ENCODE measurements at places on chromosomes 11 and 22.

DNA sequence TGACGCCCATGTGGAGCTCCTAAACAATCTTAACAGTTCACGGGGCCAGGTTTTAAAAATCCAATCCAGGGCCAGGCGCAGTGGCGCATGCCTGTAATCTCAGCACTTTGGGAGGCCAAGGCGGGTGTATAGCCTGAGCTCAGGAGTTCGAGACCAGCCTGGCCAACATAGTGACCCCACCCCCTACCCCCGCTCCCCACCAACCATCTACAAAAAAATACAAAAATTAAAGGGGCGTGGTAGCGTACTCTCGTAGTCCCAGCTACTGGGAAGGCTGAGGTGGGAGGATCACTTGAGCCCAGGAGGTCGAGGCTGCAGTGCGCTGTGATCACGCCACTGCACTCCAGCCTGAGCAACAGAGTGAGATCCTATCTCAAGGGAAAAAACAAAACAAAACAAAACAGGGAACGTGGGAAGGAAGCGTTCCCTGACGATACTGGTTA, 689 bp upstream of the SART1 start:
- no peak for DNase-seq

- DNase-seq: no peak
These were observed 24.8 kb downstream of the YPEL4 start for GRCh38 chr11:57624864-57625263.

- no peak for DNase-seq
These were observed 2.9 kb downstream of the YDJC start for GRCh38 chr22:21626735-21627469.

DNA sequence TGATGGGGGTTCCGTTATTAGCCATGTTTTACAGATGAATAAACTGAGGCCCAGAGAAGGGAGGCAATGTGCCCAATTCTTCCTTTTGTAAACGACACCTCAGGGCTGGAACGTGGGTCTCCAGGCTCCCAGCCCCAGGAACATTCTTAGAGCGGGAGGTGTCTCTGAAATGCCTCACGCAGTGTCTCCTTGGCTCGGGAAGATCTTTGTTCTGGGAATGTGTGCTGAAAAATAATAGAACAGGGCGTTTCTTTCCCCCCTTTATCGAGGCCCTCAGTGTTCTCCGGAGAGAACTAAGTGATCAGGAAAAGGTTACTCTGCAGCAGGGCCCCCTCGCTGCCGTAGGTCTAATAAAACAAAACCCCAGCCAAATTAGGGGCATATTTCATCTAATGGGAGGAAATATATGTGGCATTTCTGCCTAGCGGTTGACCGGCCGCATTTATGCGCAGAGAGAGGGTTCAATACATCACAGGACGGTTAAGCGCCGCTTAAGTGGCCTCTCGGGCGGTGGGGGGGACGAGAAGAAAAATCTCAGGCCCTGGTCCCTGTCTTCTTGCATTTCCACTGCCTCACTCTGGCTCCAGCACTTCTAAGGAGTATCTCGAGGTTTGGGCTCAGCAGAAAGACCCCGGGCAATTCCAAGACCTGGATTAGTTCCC, 564.3 kb downstream of the MN1 start:
- DNase-seq: no peak

DNA sequence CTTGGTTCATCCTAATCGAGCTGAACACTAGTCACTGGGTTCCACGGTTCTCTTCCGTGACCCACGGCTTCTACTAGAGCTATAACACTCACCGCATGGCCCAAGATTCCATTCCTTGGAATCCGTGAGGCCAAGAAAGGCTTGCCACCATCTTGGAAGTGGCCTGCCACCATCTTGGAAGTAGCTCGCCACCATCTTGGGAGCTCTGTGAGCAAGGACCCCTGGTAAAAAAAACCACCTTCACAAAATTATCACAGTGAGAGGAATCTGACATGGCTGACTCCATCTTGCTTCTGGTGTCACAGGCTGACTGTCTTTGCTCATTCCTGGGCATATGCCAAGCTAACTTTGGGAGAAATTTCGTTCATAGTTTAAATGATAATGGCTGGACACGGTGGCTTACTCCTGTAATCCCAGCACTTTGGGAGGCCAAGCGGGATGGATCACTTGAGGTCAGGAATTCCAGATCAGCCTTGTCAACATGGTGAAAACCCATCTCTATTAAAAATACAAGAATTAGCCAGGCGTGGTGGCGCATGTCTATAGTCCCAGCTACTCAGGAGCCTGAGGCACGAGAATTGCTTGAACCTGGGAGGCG, 18.9 kb upstream of the KCTD14 start:
- no peak for DNase-seq

DNA sequence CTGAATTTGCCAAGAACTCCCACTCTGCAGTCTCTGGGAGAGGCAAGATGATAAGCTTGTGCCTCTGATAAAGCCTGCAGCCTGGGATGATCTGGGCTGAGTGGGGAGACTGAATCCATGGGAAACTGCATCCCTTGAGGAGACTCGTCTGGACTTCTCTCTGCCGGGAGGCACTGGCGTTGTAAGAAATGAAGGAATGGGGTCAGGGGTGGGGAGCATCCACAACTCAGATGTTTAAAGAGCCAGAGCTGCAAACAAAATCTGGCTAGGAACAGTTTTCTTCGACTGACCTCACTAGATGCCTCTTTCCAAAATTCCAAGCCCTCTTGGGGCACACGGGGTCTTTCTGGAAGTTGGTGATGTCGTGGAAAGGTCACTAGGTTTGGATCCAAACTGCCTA, 64.4 kb downstream of the SPON1 start:
- DNase-seq: no peak

GRCh38 chr11:73283276-73284000, 11.3 kb downstream of the P2RY6 start:
- no peak for DNase-seq

DNA sequence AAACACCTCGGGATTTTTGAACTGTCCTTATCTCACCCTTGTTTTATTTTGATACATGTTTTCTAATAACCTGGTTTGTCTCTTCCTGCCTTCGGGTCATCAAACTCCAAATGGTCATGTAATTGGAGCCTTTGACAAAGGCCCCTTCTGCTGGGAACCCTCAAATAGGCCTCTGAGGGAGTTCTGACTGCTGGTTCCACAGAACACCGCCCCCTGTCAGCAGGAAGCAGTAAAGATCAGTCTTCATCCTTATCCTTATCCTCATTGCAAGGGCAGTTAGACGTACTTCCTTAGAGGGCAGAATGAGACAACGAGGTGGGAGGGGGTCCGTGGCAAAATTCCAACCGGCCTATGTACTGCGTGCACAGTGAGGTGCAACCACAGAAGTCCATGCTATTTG, 12.1 kb downstream of the TRIM51 start:
- no peak for DNase-seq

DNA sequence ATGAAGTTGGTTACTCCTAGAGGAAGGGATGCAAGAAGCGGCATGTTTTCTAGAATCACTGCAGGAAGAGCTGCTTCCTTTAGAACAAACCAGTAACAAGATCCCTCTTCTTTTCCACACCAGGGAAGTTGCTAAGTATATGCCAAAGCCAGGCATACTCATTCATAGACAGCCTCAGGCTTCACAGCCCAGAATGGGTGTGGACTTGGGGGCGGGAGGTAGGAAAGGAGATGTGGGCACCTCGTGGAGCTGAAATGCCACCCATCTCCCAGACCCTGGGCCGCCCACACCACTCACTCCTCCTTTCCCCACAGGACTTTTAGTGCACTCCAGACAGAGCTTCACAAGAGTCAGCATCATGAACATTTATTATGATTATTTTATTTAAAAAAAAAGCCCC, 16.0 kb upstream of the TMEM121B start:
- DNase-seq: no peak

DNA sequence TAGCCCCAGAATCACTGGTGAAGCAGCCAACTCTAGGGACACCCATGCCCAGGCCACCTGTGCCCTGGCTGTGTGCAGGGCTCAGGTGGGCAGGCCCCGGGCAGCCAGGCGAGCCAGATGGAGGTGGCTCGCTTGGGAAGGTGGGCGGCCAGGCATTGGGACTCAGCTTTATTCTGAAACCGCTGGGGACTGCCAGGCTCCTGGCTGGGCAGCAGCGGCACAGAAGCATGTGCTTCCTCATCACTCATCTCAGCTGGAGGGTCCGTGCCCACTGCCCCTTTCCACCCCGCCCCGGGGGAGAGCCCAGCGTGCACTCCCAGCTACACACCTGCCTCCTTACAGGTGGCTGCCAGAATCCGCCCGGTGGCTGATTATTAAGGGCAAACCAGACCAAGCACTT, 27.1 kb upstream of the SLC22A12 start:
- no peak for DNase-seq

- DNase-seq: peak; percentile 88
These were observed 52.7 kb upstream of the CCND1 start for GRCh38 chr11:69588270-69588669.

GRCh38 chr11:93904716-93905115, 54.3 kb upstream of the VSTM5 start:
- no peak for DNase-seq

DNA sequence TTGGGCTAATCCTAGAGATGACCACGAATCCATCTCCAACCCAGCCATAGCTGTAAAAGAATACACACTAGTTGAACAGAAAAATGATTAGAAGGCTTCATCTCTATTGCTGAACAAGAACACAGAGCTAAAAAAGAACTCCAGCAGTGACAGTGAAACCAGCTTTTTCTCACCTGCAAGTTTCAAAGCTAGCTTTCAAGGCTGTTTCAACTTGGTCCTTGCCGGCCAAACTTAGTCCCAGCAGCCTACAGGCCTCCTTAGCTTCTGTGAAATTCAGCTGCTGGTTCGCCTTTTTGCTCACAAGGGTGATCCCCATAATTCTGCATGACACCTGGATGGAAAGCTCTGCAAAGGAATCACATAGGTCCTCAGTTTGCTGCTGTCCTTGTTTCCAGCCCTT, 4.4 kb downstream of the LYVE1 start:
- DNase-seq: no peak

- DNase-seq: no peak
These were observed 8.0 kb downstream of the SLC16A8 start for GRCh38 chr22:38075961-38076360.

DNA sequence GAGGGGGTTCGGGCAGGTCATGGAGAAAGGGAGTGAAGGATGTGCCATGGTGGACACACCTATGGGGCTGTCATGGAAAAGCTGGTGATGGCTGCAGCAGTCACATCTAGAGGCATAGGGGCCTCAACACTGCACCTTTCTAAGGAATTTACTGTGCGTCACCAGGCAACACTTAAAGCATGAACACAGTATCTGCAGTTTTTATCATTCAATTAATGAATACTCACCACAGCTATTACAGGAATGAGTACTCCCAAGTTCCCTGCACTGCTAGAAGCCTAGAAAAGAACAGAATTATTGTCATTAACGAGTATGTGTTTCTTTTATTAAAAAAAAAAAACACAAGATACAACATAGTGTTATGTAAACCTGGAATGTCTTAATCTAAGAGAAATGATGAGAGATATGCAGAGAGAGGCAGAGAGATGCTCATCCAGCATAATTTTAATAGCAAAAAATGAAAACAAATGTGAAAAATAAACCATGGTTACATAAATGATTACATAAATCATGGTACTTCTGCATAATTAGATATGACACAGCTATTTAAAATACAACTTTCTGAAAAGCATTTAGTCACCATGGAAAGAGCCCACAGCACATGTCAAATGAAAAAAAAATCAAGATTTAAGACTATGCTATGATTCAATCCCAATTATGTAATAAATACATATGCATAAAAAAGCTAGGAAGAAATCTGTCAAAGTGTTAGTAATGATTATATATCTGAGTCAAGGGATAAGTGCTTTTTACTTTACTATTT, 19.2 kb downstream of the SERPIND1 start:
- peak; percentile 46 for DNase-seq

GRCh38 chr22:31912407-31912743, 32.0 kb upstream of the YWHAH start:
- DNase-seq: peak; percentile 48

DNA sequence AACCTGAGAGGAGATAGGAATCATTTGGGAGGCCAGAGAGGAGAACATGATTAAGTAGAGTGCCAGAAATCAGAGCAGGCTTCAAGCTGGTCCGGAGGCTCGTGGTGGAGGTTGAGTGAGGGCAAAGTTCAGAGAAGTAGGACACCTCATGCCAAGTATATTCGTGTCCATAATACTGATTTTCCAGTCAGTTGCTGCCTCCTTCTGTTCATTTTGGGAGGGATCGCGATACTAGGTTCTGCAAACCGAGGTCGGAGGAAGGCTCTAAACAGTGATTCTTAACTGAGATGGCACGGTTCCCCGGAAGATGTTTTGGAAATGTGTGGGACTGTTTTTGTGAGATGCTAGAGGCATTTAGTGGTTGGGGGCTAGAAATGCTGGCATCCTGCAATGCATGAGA, 13.6 kb upstream of the CD3E start:
- no peak for DNase-seq

- no peak for DNase-seq
These were observed 20.8 kb upstream of the CHKA start for GRCh38 chr11:68142028-68142412.

- DNase-seq: no peak
These were observed 172.6 kb upstream of the LUZP2 start for GRCh38 chr11:24324211-24324610.

- no peak for DNase-seq
These were observed 239.3 kb upstream of the POU2AF2 start for GRCh38 chr11:111006227-111006626.

DNA sequence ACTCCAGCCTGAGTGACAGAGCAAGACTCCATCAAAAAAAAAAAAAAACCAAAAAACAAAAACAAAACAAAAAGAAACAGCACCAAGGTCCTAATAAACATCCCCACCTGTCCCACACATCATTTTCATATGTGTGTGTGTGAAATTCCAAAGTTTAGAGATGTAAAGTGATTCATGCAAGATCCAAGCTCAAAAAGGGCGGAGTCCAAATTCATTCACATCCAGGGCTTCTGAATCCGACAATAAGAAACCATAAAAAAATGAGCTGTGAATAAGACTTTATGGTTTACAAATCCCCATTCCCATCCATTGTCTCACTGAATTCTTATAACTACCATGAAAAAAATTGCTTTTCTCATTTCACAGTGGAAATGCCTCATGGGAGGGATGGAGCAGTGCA, 30.9 kb upstream of the IGSF22 start:
- DNase-seq: no peak

- DNase-seq: peak; percentile 72
These were observed 21.7 kb upstream of the PRDM10 start for GRCh38 chr11:130024361-130024760.

GRCh38 chr11:83088965-83089364, 17.3 kb upstream of the RAB30 start:
- DNase-seq: no peak

- DNase-seq: no peak
These were observed 199.3 kb downstream of the TBC1D22A start for GRCh38 chr22:46961591-46962295.

DNA sequence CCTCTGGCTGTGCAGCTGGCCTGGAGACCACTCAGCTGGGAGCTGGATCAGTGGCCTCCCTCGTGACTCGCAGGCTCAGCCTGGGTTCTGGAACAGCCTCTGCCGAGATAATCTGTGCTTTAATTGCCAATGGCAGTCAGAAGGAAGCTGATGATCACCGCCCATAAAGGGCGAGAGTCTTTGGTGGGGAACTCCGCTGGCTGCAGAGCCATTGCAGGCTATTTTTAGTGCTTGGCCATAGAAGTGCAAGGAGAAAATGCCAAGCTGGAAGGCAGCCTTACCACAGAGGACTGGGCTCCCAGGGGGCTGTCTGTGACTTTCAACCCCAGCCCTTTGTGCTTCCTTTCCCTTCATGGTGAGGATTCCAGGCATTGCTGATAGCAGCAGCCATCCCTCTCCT, 62.2 kb upstream of the TENM4 start:
- DNase-seq: peak; percentile 63

Measured in AG10803 (cell line).